Temporal lobe (tissue), 4 donors: ENCODE measurements at places on chromosomes 16 and 17. TPM values are rescaled to one million over a fixed set of nuclear protein-coding genes. Genes with fewer than 3 reads are reported as not detected.

Gene TAC4
- not detected for total RNA-seq

Gene ZNF469
- 0.74 TPM for total RNA-seq

Gene CCL8
- 0.25 TPM for total RNA-seq

Gene C17orf107
- total RNA-seq: 3.7 TPM

Gene CD7
- not detected for total RNA-seq

Gene KRT32
- not detected for total RNA-seq

Gene RNF213
- 16.0 TPM for total RNA-seq

Gene MPO
- 2.5 TPM for total RNA-seq

Gene EPN3
- not detected for total RNA-seq

Gene CMTM1
- 3.2 TPM for total RNA-seq

Gene CSH1
- not detected for total RNA-seq

Gene TLCD3B
- 22.1 TPM for total RNA-seq

Gene AARS1
- 62.0 TPM for total RNA-seq
